ENCODE measurements at places on chromosomes 16 and 17.
A peak's percentile ranks its signal among the peaks of the same experiment; 100 is the strongest.

DNA sequence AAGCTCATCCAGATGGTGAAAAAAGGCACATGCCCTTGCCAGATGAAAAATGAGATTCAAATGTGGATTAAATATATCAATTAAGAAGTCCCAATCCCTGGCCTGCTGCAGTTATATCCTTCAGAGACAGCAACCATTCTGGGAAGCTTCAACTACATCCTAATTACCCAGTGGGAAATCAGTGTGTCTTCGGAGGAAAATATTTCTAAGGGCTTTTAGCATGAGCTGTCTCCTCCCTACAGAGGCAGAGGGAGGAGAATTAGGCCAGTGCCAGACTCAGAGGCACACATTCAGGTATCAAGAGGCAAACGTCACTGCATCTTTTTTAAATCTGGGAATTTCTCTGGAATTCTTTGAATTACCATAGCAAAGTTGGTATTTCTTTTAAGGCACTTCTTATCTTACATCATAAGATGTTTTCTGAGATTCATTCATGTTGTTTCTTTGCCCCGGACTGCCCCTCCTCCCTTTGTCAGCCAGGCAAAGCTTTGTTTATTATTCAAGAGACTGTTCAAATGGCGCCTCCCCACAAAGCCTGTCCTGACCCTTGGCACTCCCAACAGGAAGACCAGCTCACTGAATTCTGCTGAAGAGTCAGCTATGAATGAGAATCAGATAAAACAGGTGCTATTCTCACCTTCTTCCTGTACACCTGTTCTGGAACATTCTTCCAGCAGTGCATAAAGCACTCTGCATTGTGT lies 38.3 kb upstream of the SMPD3 start:
- no peak for DNase-seq

- DNase-seq, result no peak
Measured at GRCh38 chr17:29559640-29560039, 7.2 kb downstream of the ABHD15 start.

DNA sequence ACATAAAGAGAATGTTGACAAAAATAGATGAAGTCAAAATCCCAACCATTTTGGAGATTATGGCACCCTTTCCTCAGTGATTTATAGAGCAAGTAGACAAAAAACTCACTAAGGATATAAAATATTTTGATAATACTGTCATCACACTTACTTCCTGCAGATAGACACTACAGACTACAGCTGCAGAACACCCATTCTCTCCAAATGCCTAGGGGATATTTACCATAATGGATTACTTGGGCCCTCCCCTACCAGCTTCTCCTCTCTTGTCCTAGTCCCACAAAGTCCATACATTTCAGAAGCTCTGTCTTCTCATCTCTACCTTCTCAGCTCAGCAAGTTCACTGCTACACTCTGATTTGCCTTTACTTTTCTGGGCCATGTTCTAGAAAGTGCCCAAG lies 37.2 kb upstream of the CCNF start:
- no peak for DNase-seq

- no peak for DNase-seq
Measured at GRCh38 chr16:11586378-11586855, 302 bp downstream of the LITAF start.

- no peak for DNase-seq
Measured at GRCh38 chr16:28120754-28121153, 57.2 kb upstream of the GSG1L start.

DNA sequence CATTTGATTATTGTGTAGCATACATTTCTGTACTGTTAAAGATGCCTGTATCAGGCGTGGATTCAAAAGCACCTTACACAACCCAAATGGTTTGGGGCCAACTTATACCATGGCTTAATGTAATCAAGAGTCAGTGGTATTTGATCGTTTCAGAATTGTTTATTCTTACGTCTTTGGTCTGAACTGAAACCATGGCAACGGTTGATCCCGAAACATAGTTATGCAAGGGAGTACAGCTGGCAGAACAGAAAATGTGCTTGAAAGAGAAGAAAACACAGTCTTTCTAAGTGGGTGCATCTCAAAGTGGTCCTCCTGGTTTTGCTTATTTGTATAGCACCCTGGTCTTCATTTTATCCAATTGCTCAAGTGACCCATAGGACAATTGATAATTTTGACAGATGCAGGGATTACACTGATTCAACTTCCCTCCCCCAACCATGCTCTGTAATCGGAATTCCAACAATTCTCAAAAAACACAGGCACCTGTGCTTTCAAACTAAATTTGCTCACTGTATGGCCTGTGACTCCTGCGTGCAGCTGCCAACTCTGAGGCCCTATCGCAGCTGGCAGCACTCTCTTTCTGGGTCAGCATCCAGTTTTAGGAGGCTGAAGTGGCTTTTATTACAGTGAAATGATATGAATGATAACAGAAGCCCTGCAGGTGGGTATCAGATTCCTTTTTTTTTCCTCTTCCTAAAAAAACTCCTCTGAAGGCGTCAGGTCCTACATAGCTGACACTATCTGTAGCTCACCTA lies 77.0 kb upstream of the AXIN2 start:
- no peak for DNase-seq

- DNase-seq, result no peak
Measured at GRCh38 chr16:31519759-31520431, 7.8 kb upstream of the AHSP start.

GRCh38 chr17:39722965-39723848 lies 7.1 kb downstream of the MIEN1 start:
- DNase-seq, result no peak

- DNase-seq, result no peak
Measured at GRCh38 chr16:86669937-86670749, 91.8 kb downstream of the FOXL1 start.

DNA sequence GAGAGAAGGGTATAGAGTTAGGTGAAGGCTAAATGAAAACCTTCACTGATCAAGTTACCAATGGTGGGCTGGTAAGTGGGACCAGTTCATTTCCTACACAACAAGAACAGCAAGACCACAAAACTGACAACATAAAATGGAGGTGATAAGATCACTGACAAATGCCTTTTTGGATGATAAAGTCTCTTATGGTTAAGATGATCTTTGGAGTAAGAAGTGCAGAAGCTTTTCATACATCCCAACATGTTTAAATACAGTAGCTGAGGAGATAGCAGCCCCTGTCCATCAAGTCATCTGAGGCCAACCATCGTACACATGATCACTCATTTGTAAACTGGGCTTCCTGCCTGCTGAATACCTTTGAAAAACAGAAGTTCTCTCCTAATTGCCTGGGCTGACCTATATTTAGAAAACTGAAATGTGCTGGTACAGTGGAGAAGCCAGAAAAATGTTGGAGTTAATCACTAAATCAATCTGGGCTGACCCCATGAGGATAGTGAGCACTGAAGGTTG lies 259.0 kb upstream of the ZFHX3 start:
- DNase-seq, result no peak

DNA sequence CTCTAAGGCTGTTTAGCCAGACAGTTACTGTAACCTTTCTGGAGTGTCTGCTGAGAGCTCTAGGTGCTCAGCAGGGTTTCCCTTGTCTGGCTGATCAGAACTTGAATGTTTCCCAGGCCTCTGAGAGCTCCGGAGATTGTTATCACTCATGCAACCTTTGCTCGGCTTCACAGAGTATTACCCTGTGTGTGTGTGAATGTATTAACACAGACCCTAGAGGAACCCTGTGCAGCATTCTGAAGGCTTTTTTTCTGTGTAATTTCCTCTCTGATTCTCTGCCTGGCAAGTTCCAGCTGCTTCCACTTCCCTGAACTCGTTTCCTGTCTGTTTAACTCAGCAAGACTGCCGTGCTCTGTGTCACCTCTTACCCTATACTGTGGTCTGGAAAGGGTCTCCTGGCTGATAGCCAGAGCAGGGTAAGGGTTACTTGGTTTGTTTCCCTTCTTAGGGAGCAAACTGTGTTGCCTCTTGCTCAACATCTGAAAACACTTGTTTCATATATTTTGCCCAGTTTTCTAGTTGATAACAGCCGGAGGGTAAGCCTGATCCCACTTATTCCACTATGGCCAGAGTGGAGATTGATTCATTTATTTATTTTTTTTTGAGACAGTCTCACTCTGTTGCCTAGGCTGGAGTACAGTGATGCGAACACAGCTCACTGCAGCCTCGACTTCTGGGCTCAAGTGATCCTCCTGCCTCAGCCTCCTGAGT lies 21.7 kb downstream of the PRMT7 start:
- no peak for DNase-seq

- DNase-seq, result no peak
Measured at GRCh38 chr17:64783031-64783461, 120.9 kb upstream of the SMURF2 start.

GRCh38 chr17:45345554-45346215 lies 28.9 kb upstream of the MAP3K14 start:
- DNase-seq, result no peak

- DNase-seq, result no peak
Measured at GRCh38 chr17:43118679-43119615, 6.2 kb downstream of the BRCA1 start.

DNA sequence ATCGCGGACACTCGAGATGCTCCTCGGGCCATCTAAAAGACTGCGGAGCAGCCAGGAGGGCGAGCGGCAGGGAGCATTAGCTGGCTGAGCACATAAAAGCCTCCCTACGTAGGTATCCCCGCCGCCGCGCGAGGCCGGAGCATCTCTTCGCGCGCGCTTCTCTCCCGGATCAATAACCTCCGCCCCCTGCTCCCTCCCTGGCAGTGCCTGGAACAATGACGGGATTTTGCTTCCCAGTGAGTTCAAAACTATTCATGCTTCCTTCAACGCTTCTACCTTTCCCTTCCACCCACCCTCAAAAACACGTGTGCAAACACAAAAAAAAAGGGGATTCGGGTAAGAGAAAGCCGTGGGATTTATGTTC lies 984 bp downstream of the CENPV start:
- peak; percentile 13 for DNase-seq

DNA sequence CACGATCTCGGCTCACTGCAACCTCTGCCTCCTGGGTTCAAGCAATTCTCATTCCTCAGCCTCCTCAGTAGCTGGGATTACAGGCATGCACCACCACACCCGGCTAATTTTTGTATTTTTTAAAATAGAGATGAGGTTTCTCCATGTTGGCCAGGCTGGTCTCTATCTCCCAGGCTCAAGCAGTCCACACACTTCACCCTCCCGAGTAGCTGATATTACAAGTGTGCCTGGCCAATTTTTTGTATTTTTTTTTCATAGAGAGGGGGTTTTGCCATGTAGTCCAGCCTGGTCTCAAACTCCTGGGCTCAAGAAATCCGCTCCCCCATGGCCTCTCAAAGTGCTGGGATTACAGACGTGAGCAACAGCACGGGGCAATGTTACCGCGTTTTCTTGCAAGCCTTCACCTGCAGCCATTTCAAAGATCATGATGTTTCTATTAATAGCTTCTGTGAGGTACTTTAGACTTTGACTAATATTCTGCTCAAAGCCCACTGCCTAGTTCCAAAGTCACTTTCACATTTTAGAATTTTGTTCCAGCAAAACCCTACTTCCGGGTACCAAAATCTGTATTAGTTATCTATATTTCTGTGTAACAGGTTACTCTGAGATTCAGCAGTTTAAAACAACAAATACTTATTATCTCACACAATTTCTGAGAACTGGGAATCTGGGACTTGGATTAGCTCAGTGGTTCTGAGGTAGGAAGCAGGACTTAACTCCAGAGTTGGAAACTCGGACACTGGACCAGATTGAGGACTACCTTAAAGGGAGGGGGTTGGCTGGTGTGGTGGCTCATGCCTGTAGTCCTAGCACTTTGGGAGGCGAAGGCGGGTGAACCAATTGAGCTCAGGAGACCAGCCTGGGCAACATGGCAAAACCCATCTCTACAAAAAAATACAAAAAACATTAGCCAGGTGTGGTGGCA lies 12.0 kb upstream of the MED13 start:
- DNase-seq, result no peak

- DNase-seq, result no peak
Measured at GRCh38 chr17:6449307-6449706, 5.1 kb downstream of the PIMREG start.

GRCh38 chr16:56635441-56635967 lies 3.0 kb upstream of the MT1A start:
- DNase-seq, result no peak

DNA sequence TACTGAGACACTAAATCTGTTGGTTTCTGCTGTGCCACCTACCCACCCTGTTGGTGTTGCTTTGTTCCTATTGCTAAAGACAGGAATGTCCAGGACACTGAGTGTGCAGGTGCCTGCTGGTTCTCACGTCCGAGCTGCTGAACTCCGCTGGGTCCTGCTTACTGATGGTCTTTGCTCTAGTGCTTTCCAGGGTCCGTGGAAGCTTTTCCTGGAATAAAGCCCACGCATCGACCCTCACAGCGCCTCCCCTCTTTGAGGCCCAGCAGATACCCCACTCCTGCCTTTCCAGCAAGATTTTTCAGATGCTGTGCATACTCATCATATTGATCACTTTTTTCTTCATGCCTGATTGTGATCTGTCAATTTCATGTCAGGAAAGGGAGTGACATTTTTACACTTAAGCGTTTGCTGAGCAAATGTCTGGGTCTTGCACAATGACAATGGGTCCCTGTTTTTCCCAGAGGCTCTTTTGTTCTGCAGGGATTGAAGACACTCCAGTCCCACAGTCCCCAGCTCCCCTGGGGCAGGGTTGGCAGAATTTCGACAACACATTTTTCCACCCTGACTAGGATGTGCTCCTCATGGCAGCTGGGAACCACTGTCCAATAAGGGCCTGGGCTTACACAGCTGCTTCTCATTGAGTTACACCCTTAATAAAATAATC lies 14.6 kb downstream of the STH start:
- DNase-seq, result no peak

- DNase-seq, result no peak
Measured at GRCh38 chr17:1095090-1095852, 84.5 kb downstream of the ABR start.

- no peak for DNase-seq
Measured at GRCh38 chr17:1997927-1998742, 27.0 kb downstream of the RTN4RL1 start.

- DNase-seq, result no peak
Measured at GRCh38 chr16:65875381-65876055, 491.0 kb upstream of the CDH5 start.

GRCh38 chr17:10793256-10793655 lies 10.6 kb downstream of the TMEM238L start:
- no peak for DNase-seq

GRCh38 chr17:63488851-63489250 lies 12.0 kb downstream of the ACE start:
- DNase-seq, result no peak

DNA sequence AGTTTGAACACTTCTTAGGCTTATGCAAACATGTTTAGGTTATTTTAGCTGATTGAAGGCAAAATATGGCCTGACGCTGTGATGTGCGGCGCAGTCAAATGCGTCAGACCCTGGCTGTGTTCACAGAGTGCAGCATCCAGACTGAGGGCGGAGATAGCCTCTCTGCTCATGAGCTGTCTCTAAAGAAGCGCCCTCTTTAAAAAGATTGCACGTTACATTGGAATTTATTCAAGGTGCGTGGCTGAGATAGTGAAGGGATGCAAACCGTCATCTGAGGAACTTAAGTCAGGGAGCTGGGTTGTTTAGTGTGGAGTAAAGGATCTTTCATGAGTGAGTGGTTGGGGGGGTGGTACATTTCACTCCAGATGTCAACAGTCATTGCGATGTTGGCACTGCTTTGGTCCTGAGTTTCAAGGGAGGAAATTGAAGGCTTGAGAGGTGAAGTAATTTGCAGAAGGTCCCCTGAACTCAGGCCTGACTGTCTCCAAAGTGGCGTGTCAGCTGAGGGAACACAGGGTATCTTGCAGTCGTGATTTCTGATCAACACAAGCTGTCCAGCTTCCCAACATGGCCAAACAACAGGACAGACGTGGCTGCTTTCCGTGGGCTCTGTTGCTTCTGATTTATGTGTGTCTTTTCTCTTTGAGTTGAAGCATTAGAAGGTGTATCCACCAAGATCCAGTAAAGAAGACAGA lies 33.4 kb downstream of the RPTOR start:
- no peak for DNase-seq
